ENCODE measurements at places on chromosomes 6 and 20. TPM values are rescaled to one million over a fixed set of nuclear protein-coding genes. Genes with fewer than 3 reads are reported as not detected.

GRCh38 chr6:47135772-47136171 is 93.6 kb upstream of the ADGRF1 start:
- H3K27ac ChIP-seq, result no peak overlapping the region
- H3K27me3 ChIP-seq, result no peaks in the 10 kb centered on the region
- H3K36me3 ChIP-seq, result no peaks in the 10 kb centered on the region
- no peaks in the 10 kb centered on the region for H3K4me1 ChIP-seq

DNA sequence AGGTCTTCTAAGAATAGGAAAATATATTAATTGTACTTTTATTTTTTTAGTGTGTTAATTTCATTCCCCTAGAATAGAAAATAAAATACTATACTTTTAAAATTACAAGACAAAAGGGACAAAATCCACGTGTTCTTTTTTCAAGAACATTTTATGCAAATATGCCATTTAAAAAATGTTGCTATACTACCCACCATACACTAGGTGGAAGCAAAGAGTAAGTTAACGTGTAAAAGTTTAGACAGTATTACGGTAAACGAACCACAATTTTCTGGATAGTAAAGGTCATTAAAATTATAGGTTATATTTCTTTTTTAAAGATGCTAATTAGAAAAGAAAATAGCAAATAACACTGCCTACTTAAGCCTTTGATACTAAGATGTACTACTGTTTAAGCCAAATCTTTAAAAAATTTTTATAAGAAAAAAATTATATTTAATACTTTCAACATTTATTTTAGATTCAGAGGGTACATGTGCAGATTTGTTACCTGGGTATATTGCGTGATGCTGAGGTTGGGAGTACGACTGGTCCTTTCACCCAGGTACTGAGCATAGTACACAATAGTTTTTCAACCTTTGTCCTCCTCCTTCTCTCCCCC is 287.6 kb downstream of the PHF3 start:
- H3K27me3 ChIP-seq, result no peaks in the 10 kb centered on the region
- DNase-seq, result no peak
- no peaks in the 10 kb centered on the region for H3K4me1 ChIP-seq

BPIFA1 gene
- not detected for polyA plus RNA-seq

DNA sequence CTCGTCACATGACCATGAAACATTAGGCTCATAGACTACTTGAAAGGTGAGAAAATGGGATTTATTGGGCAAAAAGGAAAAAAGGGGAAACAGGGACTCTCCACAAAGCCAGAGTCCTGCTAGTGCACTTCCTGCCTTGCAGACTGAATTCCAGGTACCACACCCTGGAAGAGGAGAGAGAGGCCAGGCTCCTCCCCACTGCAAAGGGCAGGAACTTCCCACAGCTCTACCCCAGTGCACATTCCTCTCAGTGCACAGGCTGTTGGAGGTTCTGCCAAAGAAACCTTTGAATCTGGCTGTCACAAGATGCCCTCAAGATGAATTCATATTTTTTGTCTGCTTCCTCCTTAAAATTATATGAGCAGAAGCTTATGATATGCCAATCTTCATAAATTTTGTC is 920.4 kb upstream of the GJE1 start:
- H3K36me3 ChIP-seq, result no peaks in the 10 kb centered on the region
- peaks cover 4% of the 10 kb centered on the region for H3K4me1 ChIP-seq
- H3K27ac ChIP-seq, result no peak overlapping the region

RSPO4 gene
- not detected for polyA plus RNA-seq

DNA sequence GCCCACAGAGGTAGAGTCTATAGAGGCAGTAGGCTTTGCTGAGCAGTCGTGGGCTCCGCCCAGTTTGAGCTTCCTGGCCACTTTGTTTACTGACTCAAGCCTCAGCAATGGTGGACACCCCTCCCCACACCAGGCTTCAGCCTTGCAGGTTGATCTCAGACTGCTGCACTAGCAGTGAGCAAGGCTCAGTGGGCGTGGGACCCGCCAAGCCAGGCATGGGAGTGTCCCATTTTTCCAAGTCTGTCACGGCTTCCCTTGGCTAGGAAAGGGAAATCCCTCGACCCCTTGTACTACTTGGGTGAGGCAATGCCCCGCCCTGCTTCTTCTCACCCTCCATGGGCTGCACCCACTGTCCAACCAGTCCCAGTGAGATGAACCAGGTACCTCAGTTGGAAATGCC is 135.3 kb upstream of the NT5E start:
- no peak overlapping the region for H3K4me3 ChIP-seq
- DNase-seq, result no peak
- no peak overlapping the region for H3K27ac ChIP-seq
- no peaks in the 10 kb centered on the region for H3K27me3 ChIP-seq
- no peaks in the 10 kb centered on the region for H3K36me3 ChIP-seq

GRCh38 chr6:15962449-15962764 is 166.5 kb upstream of the MYLIP start:
- no peak overlapping the region for H3K27ac ChIP-seq
- no peak for DNase-seq
- H3K4me3 ChIP-seq, result no peak overlapping the region
- H3K4me1 ChIP-seq, result no peaks in the 10 kb centered on the region
- no peaks in the 10 kb centered on the region for H3K36me3 ChIP-seq
- H3K27me3 ChIP-seq, result no peaks in the 10 kb centered on the region

NKX2-2 gene
- not detected for polyA plus RNA-seq

- no peaks in the 10 kb centered on the region for H3K27me3 ChIP-seq
- no peak overlapping the region for H3K4me3 ChIP-seq
- no peaks in the 10 kb centered on the region for H3K36me3 ChIP-seq
- no peak for DNase-seq
- H3K27ac ChIP-seq, result no peak overlapping the region
- no peaks in the 10 kb centered on the region for H3K4me1 ChIP-seq
These were observed 42.5 kb downstream of the ATP9A start for GRCh38 chr20:51725584-51726176.

FOXA2 gene
- polyA plus RNA-seq, result 0.88 TPM

DNA sequence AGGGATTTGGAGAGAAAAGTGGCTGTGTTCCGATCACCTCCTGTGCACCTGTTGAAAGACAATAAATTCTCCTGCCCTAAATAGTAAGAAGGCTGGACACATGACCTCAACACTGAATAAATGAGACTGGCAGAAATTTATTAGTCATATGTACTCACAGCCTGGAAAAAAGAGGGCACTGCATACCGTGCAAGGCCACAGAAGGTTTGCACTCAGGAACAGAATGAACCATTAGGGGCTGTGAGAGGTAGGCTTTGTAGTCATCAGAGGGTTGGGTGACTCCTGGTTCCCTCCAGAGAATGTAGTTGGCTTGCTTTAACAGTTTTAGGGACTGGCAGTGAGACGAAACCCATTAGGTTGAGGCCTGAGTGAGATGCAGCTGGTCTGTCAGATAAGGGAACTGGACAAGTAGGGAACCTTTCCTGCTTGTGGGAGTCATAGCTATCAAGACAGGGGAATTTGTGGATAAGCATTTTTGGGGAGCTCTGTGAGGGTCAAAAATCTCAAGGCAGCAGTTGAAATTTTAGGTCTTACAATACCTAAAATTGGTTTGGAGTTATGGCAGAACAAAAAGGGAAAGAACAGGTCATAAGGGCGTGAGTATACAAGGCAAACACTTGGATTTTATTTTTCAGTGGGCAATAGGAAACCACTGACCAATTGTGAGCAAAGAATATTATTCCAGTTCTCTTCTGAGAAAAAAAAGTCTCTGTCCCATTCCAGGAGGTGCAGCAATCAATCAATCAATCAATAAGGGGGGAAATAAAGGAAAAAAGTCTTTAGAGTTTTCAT is 67.9 kb upstream of the BTN3A2 start:
- no peak for DNase-seq
- H3K27ac ChIP-seq, result no peak overlapping the region
- H3K4me1 ChIP-seq, result no peaks in the 10 kb centered on the region
- no peak overlapping the region for H3K4me3 ChIP-seq

GRCh38 chr6:128415387-128415786 is 105.0 kb downstream of the PTPRK start:
- no peaks in the 10 kb centered on the region for H3K4me1 ChIP-seq
- no peak overlapping the region for H3K27ac ChIP-seq
- H3K36me3 ChIP-seq, result no peaks in the 10 kb centered on the region
